K562 (cell line): ENCODE measurements at places on chromosomes 6 and 20. TPM values are rescaled to one million over a fixed set of nuclear protein-coding genes. Genes with fewer than 3 reads are reported as not detected.

DNA sequence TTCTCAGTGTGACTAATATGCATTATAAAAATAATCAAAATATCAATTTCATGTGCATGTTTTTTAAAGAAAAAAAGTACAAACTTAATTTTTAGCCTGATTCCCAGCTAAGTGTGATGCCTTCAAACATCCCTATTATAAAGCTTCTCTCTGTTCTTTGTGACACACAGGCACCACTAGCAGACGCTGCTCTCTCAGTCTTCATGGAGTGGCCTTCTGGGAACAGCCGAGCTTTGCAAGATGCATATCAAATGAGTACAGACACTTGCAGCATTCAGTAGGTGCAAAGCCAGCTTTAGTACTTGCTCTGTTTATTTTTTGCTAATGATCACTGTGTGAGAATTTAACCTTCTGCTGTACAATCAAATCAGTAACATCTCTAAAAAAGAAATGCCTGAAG lies 340.0 kb downstream of the ADGRB3 start:
- peak; percentile 13 for DNase-seq

DNA sequence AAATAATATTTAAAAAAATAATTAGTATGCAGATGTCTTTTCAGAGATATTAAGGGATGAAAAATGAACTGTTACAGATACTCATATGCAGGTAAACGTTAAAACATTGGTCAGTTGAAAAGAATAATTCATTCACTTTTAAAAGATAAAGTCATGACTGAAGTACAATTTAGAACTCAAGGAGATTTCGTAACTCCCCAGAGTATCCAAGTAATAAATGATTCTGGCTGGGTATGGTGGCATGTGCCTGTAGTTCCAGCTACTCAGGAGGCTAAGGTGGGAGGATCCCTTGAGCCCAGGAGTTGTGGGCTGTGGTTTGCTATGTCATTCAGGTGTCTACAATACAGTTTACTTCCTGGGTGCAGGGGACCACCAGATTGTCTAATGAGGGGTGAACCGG lies 122.3 kb upstream of the TMEM181 start:
- no peak for DNase-seq

WASF1 gene
- polyA plus RNA-seq = 5.6 and 7.4 TPM in 2 replicates

GRCh38 chr20:50561379-50562078 lies 51.3 kb downstream of the PTPN1 start:
- no peak for DNase-seq

GRCh38 chr6:143505537-143505936 lies 6.0 kb downstream of the FUCA2 start:
- no peak for DNase-seq

DNA sequence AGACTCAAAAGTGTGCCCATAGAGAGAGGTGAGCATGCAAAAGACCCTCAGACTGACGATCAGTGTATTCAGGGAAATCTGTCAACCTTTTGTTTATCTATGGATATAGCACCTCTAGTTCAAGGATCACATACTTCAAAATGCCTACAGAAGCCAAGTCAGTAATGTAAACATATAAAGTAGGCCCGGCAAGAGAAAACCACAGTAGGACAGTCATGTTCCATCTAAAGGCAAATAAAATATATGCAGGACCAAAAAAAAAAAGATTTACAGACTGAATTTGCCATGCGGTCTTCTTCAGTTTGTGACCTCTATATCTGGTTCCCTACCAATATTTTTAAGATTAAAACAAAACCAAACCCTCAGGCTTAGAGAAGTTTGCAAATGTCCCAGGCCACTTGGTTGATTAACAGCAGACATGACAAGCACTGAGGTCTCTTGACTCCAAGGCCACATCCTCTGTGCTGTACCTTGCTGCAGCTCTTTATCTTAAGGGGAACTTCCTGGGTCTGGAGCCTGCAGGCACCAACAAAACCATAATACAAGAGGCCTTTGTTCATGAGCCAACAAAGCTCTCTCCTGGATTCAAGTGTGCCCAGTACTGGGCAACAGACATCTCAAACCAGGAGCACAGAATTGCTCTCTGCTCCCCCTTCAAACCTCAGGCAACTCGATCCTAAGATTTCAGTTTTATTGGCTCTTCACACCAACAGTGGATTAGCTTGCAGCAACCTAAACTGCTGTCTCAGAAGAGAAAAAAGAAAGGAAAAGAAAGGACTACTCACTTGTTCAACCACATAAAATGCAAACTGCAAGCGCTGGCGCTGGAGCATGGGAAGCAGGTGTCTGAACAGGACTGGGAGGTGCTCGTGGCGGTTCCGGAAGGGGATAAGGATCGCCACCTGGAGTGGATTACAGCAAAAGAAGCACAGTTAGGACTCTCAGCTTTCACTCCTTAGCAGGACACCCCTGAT lies 71.7 kb downstream of the B4GALT5 start:
- no peak for DNase-seq

- DNase-seq = no peak
Measured at GRCh38 chr6:112298816-112299281, 44.5 kb upstream of the LAMA4 start.

GRCh38 chr20:63956664-63957003 lies 418 bp upstream of the UCKL1 start:
- DNase-seq = no peak

ULBP2 gene
- polyA plus RNA-seq = 1.1 TPM in 2 replicates

GRCh38 chr20:34941226-34941625 lies 14.4 kb downstream of the GSS start:
- DNase-seq = no peak

DNA sequence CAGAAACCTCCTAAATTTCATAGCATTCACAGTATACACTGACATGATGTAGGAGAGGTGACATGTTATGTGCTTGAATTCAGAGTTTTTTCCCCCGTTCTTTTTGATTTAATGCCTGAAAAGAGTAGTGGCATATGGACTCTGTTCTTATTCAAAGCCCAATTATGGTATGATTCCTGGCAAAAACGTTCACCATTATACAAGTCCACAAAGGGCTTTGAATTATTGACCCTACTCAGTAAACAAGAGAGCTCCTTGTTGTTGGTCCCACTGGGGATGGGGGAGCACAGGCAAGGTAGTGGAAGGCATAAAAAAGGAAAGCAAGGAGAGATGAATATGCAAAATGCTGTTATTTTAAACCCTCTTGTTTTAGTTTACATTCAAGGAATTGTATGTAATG lies 136.0 kb upstream of the AHI1 start:
- DNase-seq = no peak

DNA sequence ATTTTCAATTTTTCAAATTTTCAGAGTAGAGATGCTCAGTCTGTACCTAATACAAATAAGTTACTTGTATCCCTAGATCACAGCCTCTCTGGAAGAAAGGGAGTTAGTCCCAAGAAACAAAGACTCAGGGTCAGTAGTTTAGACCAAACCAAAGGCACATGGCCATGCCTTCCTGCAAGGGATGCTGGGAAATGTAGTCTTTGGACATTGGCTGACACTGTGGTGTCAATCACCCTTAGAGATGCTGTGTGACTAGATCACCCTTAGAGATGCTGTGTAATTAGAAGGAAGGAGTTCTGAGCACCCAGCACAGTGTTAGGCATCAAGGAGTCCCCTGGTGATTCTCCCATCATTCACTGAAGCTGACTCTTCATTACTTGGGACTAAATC lies 202.1 kb downstream of the NFATC2 start:
- DNase-seq = peak; percentile 49

GRCh38 chr6:36120539-36120938 lies 9.8 kb upstream of the MAPK13 start:
- peak; percentile 63 for DNase-seq

LRP11 gene
- 2.0 and 2.1 TPM in 2 replicates for polyA plus RNA-seq

OXT gene
- polyA plus RNA-seq = not detected in 2 replicates

GRCh38 chr6:42047213-42047590 lies 3.1 kb upstream of the TAF8 start:
- no peak for DNase-seq

DNA sequence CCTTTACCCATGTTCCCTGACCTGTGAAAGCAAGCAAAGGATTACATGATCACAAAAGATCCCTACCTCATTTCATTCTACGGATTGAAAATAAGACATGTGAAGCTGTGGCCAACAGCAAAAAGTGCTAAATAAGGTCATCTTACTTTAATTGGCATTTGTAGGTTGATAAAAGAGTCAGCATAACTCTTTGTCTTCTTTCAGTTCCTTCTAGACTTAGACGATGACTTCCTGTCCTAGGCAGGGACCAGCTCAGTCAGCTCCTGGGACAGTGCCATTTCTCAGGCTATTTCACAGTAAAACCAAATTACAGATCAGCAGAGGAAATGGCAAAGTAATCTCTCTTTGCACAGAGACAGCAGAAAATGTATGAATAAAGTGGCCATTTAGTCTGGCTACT lies 480.7 kb downstream of the RFPL4B start:
- DNase-seq = no peak

PNPLA1 gene
- polyA plus RNA-seq = 0.07 and 0.22 TPM in 2 replicates

DNA sequence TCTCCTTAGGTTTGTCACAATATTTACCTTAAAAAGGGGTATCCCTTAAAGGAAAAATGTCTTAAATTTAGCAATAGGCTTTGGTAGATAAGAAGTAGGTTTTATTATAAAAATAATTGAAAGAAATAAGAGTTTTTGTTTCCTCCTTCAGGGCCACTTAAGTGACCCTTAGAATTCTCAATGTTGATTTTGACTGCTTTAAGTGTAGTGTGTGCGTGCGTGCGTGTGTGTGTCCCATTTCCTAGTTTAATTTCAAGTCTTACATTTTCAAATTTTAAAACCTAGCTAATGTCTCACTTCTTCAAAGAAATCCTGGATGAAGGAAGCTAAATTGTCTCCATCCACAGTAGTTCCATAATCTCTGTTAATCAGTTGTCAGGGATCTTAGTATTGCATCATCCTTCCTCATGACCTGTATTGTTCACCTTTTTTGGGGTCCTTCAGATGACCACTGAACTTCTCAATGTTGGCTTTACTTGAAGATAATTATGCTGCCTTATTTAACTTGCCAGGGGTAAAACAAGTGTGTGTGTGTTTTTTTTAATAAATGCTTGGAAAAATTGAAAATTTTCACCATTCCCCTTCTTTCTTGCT lies 50.7 kb upstream of the TFB1M start:
- no peak for DNase-seq

DNA sequence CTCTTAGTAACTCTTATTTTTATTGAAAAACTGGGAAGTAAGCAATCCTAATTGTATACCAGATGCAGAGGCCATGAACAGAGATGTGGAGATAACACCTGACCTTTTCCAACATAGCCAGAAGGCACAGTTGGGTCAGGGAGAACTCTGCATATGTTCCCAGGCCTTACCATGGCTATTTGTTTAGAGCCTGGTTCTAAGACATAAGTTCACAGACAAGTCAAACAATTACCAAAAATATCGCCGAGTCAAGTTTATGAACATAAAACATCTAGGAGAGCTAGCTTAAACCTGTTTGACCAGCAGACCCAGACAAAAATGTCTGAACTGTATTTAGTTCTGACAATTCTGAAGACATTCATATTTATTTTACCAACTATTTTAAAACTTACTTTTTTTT lies 26.7 kb upstream of the IYD start:
- DNase-seq = no peak

MMP24 gene
- not detected in 2 replicates for polyA plus RNA-seq

GRCh38 chr6:13702809-13703302 lies 8.8 kb downstream of the RANBP9 start:
- peak; percentile 63 for DNase-seq

ZNF334 gene
- 0.19 and 0.21 TPM in 2 replicates for polyA plus RNA-seq

GRCh38 chr6:114323784-114324183 lies 19.0 kb downstream of the HS3ST5 start:
- no peak for DNase-seq

GRCh38 chr6:166951670-166952060 lies 4.7 kb downstream of the RNASET2 start:
- no peak for DNase-seq

GOPC gene
- 24.2 and 27.3 TPM in 2 replicates for polyA plus RNA-seq
